Epithelial cell of esophagus (primary cell): ENCODE measurements at places on chromosomes 6 and 20.

GRCh38 chr6:92681401-92681800 is 738.0 kb downstream of the EPHA7 start:
- DNase-seq = no peak

DNA sequence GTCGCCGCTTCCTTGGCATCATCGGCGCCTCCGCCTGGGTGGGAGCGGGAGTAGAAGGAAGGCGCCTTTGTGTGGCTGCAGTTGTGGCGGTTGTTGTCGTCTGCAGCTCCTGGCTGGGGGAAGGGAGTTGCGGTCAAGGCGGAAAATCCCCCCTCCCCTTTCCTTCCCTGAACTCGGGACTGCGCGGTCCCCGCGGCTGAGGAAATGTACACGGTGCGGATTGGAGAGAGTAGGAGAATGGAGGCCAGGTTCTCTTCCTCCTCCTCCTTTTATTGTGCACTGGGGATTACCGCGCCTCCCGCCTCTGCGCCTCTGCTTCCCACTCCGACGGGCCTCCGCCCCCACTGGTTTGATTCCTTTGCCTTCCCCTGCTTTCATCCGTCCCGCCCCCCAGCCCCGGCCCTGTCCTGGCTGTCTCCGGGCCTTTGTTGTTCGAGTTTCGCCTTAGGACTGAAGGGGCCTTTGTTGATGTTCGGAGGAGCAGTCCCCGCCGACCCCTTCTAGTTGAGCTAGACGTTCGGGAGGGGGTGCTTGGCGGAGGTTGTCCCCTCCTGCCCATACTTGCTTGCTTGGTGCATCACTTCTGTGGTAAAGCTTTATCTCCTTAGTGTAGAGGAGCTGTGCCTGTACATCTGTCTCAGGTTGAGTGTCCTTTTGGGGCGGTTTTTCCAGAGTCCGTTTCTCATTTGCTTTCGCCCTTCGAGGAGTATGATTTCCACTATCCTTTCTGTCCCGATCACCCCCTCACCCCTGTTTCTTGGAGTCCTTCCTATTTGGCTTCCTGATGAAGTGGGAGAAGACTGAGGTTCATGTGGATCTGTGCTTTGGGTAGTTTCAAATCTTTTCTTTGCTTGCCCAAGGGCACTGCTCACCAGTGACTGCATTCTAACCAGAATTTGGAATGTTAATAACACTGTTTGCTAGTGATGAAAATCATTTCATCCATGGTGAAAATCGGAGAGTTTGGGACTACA is 764 bp downstream of the ZNF292 start:
- peak; percentile 56 for DNase-seq

GRCh38 chr6:13486679-13487121 is 700 bp downstream of the GFOD1 start:
- DNase-seq = peak; percentile 76

GRCh38 chr6:18468503-18468843 is 81.3 kb downstream of the RNF144B start:
- no peak for DNase-seq

DNA sequence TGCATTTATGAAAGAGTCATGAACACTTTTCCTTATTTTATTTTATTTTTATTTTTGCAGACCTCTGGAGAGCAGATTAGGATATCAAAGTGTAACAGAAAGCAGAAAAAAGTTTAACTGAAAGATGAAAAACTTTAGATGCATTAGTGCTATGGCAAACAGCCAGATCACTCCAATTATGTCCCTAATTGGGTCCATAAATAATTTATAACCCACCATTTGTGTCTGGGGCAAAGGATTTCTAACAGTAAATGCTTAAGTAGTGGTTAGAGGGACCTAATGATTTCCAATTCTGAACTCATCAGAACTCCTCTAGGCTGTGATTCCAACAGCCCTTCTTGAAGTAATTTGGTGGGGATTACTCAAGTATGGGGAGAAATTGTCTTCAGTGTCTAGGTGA is 93.7 kb upstream of the PROKR2 start:
- DNase-seq = no peak

DNA sequence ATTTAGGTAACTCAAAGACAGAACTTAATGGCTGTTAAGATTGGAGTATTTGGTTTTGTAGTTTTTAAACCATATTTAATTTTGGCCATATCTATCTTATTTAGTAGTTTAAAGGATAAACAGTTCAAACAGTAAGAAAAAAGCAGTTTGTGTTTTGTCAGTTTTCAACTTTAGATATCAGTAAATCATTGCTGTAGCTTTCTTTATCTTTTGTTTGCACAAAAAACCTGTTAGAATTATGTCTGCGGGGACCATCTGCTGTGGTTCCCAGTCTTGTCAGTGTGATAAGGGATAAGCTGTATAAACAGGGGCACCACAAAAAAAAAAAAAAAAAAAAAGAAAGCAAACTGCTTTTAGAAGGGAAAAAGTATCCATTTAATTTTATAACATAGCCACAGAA is 40.9 kb downstream of the CDKAL1 start:
- DNase-seq = no peak

DNA sequence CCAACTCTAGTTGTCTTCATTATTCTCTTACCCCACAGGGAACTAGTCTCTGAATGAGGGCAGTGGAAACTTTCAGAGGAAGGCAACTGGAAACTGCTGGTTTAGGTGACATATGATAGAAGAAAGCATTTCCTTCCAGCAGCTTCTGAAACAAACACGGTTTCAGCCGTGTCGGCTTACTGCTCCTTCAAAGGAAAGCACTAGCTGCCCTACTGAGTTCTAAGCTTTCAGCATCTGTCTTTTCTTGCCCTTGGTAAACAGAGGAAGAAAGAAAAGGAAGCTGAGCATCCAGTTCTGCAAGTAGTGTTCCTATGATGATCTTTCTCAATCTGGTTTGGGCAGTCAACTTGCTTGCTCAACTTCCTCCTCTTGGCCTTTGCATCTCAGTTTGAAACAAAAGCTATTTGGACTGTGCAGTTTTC is 117.5 kb upstream of the CEP85L start:
- peak; percentile 90 for DNase-seq

GRCh38 chr6:109867970-109868358 is 110.1 kb upstream of the GPR6 start:
- DNase-seq = no peak

- DNase-seq = no peak
Measured at GRCh38 chr6:45310118-45310788, 17.9 kb upstream of the RUNX2 start.

- no peak for DNase-seq
Measured at GRCh38 chr20:19996222-19996621, 20.9 kb upstream of the NAA20 start.

GRCh38 chr20:57071283-57071731 is 195.1 kb downstream of the BMP7 start:
- DNase-seq = peak; percentile 8
